ENCODE measurements at places on chromosomes 6 and 20.

- no peak for DNase-seq
Measured at GRCh38 chr6:121335087-121336008, 1.1 kb upstream of the TBC1D32 start.

GRCh38 chr6:128209771-128210170 lies 308.9 kb upstream of the THEMIS start:
- DNase-seq, result no peak

GRCh38 chr6:44662461-44663121 lies 275.1 kb downstream of the CDC5L start:
- no peak for DNase-seq

DNA sequence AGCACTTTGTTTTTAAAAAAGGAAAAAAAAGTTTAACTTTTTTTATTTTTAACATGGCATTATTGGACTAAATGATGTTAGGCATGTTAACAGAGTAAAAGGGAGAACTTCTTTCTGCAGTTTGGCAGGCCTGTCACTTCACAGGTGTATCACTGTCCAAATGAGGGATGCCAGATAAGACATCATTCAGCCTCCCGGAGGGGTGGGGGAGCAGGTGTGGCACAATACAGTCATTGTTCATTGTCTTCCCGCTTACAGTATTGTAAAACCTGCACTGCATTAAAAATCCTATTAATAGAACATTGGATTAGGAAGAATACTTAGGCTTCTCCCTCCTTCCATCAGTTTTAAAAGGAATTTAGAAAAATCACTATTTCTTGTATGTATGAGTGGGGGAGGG lies 80.7 kb downstream of the CARMIL1 start:
- no peak for DNase-seq

- DNase-seq, result no peak
Measured at GRCh38 chr20:7087803-7088202, 320.3 kb downstream of the BMP2 start.
